SK-N-SH treated with all-trans-retinoic acid at 6 μM for 48 hours (cell line): ENCODE measurements at places on chromosomes 1 and 21.

DNA sequence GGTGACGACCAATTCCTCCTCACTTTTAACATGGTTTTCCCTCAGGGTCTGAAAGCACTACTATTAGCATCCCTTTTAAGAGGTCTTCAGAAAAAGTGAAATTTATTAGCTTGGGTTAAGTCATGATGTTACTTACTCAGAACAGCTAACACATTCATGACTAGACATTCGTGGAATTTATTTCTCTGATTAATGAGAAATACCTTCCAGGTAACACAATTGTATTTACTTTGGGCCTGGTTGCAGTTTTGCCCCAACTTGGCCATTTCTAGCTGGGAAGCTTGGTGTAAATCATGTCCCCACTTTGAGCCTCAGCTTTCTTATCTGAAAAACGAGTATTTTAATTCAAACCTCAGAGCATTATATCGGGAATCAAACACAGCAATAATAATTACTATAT, 119.2 kb upstream of the SPATA6 start:
- ATAC-seq, result no peak

DNA sequence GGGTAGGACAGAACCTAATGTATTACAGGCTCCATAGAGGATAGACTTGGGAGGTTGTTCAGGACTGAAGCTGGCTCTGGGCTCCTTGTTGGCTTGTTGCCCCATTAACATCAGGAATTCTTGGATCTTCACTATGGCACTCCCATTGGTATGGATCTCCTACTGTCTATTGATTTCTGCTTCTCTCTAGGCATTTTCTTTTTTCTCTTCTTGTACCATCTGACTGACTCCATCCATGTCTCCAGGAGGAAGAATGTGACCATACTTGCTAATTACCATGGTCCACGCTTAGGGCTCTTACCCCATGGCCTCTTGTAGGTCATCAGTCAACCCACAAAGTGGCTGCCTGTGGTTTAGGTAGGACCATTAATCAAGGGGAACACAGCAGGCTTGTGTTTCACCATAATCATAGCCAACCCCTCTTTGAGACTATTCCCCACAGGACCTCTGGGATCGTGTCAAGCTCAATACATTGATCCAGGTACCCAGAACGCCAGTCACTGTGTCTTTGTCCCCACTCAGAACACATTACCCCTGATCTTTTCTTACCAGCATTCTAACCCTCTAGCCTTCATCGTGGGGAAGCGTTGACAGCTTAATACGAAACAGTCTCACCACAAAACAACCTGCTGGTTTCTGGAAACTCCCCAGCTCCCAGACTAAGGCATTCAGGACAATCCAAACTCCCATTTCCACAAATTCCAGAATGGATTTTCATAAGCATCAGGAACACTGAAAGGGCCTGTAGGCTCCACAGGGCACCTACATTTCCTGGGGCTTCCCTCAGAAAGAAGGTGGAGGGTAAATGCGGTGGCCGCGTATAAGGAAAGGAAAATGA, 97.1 kb downstream of the ETS2 start:
- no peak for ATAC-seq

DNA sequence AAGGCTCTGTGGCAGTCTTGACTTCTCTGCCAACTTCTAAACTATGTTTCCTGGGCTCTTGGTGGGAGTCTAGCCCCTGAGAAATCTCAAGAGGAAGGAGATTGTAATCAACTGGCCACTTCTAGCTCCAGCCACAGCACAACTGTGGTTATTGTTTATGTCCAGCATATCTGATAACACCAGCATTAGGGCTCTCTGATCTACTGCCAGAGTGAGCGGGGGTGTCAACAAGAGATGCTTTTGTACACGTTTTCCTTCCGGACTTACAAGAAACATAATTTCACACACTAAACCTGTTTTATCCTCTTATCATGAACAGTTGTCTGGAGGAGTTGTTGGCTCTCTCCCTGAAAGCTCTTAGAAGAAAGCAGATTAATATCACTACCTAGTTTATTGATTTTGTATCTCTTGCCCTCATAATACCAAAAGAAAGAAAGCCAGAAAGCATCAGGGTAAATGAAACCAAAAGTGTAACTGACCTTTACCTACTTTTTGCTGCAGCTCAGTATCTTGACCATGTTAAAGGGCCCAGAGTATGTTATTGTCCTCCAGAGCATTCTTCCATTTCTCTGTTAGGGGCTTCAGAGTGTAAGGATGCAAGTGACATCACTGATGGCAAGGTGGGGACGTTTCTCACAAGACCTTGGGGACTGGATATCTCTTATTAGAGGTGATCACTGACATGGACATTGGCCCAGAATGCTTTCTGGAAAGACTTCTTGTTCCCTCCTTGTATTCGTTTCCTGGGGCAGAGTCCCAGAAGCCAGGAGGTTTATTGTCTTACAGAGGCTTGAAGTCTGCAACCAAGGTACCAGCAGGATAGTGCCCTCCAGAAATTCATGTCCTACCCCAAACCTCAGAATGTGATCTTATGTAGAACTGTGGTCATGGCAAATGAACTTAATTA, 9.6 kb upstream of the SH2D1B start:
- no peak for ATAC-seq

DNA sequence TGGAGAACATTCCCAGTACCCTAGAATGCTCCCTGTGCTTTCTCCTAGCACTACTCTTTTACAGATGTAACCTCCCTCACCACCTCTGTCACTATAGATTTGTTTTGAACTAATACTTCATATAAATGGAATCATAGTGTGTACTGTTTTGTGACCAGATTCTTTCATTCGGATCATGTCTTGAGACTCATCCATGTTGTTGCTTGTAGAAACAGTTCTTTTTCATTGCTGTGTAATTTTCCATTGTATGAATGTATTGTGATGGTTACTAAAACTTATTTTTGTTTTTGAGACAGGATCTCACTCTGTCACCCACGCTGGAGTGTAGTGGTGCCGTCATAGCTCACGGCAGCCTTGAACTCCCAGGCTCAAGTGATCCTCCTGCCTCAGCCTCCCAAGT, 2.7 kb downstream of the MAST2 start:
- ATAC-seq, result no peak

DNA sequence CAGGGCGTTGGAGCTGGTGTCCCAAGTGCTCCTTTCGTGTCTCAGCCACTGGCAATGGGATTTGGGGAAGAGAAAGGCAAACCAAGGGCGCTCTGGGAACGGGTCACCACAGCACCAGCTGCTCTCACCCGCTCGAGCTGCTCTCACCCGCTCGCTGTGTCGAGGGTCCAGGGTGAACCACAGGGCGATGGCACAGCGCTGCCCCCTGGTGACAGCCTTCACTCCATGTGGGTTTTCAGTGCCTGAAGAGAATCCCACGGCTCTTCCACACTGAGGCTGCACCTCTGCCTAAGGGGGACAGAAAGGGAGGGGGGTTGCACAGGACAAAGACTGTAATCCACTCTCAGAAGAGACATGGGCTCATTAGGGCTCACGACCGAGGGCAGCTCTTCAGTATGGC, 7.1 kb upstream of the CLDN19 start:
- peak; percentile 73 for ATAC-seq

- ATAC-seq, result no peak
These were observed 11.1 kb downstream of the OR2AJ1 start for GRCh38 chr1:247935781-247936180.
